ENCODE measurements at places on chromosomes 3 and 15.
A peak's percentile ranks its signal among the peaks of the same experiment; 100 is the strongest.

GRCh38 chr3:174957081-174957480 lies 97.9 kb downstream of the NAALADL2 start:
- no peak for DNase-seq

GRCh38 chr3:141457624-141458236 lies 29.1 kb upstream of the RASA2 start:
- no peak for DNase-seq

DNA sequence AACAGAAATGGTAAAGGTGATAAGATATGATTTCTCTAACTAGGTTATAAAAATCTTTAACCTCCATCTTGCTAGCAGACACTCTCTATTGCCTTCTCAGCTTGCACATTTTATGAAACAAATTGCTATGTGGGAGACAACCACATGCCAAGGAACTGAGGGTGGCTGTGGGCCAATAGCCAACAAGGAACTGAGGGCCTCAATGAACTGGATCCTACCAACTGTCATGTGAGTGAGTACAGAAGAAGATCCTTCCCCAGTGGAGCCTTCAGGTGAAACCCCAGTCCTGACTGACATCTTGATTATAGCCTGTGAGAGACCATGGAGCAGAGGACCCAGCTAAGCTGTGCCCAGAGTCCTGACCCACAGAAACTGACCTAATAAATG lies 129.2 kb upstream of the LRIG1 start:
- no peak for DNase-seq

- no peak for DNase-seq
Observed at GRCh38 chr3:179418610-179419009, 32.7 kb downstream of the GNB4 start.

- peak; percentile 46 for DNase-seq
Observed at GRCh38 chr15:85722374-85723152, 72.2 kb downstream of the KLHL25 start.

GRCh38 chr3:188309437-188310269 lies 155.7 kb downstream of the LPP start:
- no peak for DNase-seq

All from inflammatory macrophage (primary cell).